ENCODE measurements at places on chromosomes 12 and 14.
A peak's percentile ranks its signal among the peaks of the same experiment; 100 is the strongest.

GRCh38 chr12:109758426-109759420 lies 45.1 kb downstream of the FAM222A start:
- no peak for DNase-seq

DNA sequence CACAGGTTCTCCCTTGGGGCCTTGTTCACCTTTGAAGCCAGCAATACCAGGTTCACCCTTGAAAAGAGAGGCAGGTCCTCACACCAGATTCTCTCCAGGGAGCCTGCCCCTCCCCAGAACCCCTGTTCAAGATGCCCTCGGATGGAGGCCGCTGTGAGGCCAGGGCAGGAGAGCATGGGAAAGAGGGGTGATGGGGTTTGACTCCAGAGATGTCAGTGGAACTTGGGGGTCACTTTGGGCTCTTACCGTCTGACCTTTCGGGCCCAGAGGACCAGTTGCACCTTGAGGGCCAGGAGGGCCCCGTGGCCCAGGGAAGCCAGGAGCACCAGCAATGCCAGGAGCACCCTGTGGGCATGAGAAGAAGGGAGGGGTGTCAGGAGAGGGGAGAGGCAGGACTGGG lies 17.4 kb downstream of the COL2A1 start:
- no peak for DNase-seq

DNA sequence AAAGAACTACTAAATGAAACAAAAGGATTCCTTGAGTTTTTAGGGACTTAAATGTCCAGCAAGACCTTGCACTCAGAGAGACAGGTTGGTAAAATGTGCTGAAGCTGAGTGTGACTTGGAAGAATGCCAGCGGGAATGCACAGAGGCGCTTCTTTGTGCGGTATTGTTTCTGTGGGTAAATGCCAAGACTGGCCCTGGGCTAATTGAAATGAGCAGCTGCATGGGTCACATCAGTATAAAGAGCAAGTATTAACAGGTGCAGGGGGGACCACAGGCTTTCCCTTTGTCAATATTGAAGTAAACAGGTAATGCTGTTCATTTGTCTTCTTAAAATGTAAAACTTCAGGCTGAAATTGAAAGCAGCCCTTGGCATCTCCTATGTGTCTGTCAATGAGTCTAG lies 74.3 kb downstream of the LMO3 start:
- DNase-seq = no peak

GRCh38 chr12:118332511-118332910 lies 40.2 kb downstream of the TAOK3 start:
- no peak for DNase-seq

- DNase-seq = peak; percentile 89
Observed at GRCh38 chr12:122860040-122860853, 25.0 kb downstream of the HIP1R start.

- no peak for DNase-seq
Observed at GRCh38 chr12:32988982-32989381, 92.4 kb upstream of the PKP2 start.

- no peak for DNase-seq
Observed at GRCh38 chr12:70831543-70831942, 89.0 kb downstream of the PTPRR start.

GRCh38 chr12:132451172-132451835 lies 38.6 kb upstream of the FBRSL1 start:
- no peak for DNase-seq

DNA sequence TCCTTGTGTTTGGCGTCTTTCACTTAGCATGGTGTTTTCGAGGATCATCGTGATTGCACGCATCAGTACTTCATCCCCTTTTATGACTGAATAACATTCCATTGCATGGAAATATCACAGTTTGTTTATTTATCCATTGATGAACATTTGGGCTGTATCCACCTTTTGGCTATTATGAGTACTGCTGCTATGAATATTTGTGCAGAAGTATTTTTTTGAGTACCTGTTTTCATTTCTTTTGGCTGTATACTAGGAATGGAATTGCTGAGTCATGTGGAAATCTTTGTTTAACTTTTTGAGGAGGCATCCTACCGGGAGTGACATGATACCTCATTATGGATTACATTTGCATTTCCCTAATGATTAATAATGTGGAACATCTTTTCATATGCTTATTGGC lies 66.4 kb downstream of the WNK1 start:
- no peak for DNase-seq

DNA sequence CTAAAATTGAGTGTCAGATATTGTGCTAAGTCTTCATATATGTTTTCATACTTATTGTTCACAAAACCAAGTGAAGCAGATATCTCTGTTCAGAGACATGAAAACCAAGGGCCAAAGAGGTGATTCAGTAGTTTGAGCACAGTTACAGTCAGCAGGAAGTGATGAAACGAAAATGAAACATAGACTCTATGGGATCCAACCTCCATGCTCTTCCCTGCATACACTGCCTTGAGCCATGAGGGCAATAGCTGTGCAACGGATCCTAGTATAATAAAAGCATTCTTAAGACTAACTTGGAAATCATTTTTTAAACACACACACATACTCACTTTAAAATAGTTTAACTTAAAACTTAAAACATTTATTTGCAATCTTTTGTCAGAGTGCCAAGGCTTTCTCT lies 27.9 kb downstream of the ESR2 start:
- DNase-seq = no peak

DNA sequence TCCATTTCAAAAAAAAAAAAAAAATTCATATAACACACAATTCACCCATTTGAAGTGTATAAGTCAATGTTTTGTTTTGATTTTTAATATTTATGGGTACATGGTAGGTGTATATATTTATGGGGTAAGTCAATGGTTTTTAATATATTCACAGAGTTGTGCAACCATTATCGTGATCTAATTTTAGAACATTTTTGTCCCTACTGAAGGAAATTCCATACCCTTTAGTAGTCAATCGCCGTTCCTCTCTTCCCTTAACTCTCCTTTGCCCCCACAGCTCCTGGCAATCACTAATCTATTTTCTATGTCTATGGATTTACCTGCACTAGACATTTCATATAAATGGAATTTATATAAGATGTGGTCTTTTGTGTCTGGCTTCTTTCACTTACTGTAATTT lies 92.8 kb downstream of the TRAFD1 start:
- DNase-seq = no peak

DNA sequence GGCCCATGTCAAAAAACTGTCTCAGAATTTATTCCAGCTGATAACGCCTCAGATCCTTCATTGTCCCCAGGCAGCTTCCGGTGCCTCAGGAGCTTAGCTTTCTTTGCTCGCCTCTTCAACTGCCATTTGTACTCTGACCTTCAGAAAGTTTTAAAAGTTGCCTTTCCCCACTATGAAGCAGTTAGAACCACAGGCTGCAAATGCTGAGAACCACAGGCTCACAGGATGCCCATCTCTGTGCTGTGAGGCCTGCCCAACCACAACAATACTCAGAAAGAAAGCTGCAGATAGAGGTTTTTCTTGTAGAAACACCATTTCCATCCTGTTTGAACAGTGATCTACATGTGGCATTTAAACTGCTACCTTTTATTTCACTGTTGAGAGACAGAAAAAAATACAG lies 131.1 kb downstream of the PRKCH start:
- no peak for DNase-seq

DNA sequence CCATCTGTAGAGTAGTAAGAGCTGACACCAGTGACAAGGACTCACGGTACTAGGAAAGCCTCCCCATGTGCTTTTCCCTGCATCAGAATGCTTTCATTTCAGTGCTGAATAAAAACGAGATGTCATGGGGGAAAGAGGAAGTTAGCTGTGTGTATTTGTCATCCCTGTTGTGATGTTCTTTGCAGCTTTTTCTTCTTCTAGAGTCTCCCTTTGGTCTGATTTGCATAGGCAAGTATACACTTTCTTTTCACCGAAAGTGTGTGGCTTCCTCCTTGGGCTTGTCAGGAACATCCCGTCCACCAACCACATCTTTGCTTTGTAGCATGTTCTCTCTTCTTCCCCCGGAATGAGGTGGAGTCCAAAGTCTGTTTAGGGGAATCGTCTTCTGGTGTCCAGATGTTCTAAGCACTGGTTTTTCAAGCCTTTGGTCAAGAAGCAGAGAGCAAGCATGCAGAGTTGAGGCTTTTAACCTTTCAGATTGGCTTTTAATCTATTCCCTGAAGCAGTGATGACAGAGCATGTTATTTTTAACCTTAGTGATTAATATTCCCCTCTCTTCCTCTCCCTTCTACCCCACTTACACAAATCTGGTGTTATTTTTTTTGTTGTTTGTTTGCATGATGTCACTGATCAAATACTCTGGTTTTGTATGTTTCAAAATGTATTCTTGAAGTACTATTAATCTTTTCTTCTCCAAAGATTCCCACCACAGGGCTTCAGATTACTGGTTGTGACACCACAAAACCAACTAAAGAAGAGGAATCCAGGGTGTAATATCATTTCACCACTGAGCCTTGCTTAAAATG lies 163.4 kb downstream of the SAMD4A start:
- DNase-seq = no peak

- no peak for DNase-seq
Observed at GRCh38 chr12:75705749-75706711, 194.6 kb upstream of the KRR1 start.

DNA sequence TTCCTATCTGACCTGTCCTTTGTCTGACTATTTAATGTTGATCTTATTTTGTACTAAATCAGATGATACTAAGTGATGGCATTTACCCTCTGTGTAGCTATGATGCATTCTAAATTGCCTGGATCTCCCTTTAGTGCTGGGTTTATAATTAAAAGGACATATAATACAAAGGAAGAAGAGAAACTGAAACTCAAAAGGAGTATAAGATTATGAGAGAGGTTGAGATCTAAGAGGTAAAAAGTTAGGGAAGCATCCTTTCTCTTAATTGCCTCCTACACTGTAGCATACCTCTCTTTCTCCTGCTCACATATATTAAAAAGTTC lies 86.9 kb upstream of the MON2 start:
- no peak for DNase-seq

DNA sequence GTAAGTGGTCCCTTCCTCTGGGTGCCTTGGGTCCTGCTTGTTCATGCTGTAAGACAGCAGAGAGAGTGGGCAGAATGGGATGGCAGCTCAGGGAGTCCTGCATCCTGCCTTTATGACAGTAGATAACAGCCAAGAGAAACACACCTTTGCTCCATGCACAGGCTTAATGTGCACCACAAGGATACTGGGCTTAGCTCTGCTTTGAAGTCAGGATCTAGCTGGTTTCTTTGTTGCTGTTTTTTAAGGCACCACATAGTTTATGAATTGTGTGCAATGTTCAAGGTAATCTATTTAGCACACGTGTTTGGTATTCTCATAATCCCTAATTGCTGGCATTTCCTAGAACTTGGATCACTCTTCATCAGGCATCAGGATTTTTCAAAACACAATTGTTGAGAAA lies 239.5 kb upstream of the DCN start:
- no peak for DNase-seq

DNA sequence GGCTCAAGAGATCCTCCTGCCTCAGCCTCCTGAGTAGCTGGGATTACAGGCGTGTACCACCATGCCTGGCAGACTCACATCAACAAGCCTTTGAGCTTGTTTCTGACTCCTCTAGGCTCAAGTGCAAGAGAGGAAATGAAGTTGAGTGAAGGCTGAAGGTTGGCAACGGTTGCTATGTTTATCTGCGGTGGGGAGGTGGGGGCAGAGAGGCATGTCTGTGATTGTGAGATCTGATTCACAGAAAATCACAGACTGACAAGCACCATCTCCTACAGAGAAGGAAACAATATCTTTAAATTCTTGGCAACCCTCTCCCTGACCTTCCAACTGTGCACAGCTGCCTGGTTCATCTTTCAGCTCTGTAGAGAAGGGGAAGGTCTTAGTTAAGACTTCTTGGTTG lies 22.1 kb upstream of the NINJ2 start:
- DNase-seq = no peak

DNA sequence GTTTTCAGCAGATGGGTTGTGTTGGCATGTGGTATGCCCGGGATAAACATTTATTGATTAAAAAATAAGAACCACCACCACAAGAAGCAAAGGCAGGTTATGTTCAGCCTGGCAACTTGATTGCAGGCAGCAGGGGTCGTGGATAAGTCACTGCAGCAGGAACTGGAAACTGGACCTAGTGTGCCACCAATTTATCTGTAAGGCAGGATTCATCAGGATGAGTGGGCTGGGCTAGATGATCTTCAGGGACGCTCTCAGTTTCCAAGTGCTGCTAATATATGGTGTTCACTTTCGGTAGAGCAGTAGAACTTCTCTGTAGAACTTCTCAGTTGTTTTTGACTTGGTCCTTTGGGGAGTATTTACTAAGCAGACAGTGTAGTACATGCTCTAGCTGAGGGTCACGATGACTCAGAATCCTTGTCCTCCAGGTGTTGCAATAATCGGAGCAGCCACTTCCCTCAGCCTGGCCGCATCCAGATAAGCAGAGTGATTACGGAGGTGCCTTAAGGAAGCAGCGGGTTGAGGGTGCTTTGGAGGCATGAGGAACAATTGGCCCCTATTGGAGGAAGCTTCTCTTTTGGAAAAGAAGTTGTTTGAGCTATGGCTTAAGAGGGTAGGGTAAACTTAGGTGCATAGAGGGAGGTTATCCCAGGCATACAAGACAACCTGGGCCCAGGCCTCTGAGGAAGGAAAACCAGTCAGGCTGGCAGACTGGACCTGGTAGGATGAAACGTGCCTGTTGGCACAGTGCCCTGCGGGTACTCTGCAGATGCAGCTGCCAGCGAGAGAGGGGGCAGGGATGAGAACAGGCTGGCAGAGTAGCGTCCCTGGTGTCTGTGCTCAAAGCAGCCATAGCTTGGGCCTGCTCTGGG lies 104.0 kb downstream of the GPR135 start:
- peak; percentile 81 for DNase-seq
